ENCODE measurements at places on chromosomes 2 and 18.

DNA sequence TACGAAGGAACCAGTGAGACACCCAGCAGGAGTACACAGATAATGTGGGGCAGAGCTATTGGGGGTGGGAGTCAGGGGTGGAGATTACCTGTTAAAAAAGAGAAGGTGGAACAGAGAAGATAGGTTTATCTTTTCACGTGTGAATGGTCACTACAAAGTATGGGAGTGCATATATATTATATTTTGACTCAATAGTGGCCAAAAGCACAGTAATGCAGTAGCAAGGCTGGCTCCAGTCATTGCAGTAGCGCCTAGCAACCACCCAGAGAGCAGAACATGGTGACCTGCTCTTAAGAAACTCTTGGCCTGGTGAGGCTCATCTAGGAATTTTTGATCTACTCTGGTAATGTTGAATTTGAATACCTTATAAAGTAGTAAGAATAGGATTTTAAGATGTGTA lies 1.0 kb downstream of the IMPACT start:
- DNase-seq = no peak

DNA sequence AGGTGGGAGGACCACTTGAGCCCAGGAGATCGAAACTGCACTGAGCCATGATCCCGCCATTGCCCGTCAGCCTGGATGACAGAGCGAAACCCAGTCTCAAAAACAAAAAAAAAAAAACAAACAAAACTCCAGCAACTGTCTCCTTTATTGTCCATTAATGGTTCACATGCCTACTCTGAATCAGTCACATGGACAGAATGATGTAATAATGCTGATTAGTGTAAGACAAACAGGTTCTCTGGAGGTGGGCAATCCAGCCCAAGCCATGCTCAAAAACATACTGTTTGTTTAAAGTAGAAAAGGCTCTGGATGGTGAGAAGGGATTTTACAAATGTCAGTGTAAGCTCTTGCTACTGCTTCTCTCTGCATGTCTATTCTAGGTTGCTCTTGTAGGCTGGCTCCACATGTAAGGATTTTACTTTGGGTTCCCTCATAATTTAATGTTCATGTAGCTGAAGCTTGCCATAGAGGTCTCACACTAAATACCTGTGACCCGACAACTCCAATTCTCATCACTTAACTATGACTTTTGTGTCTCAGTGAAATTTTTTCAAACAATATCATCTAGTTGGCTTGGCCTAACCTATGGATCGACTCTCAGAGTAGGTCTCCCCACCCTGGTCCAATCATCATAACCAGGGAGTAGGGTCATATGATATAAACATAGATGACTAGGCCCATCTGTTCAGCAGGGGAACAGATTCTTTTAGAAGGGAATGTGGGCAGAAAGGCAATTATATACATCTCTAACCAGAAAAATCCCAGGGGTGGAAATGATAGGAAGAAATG lies 83.9 kb upstream of the SLC39A10 start:
- DNase-seq = no peak

- DNase-seq = no peak
Observed at GRCh38 chr2:46518861-46519260, 39.5 kb downstream of the TMEM247 start.

DNA sequence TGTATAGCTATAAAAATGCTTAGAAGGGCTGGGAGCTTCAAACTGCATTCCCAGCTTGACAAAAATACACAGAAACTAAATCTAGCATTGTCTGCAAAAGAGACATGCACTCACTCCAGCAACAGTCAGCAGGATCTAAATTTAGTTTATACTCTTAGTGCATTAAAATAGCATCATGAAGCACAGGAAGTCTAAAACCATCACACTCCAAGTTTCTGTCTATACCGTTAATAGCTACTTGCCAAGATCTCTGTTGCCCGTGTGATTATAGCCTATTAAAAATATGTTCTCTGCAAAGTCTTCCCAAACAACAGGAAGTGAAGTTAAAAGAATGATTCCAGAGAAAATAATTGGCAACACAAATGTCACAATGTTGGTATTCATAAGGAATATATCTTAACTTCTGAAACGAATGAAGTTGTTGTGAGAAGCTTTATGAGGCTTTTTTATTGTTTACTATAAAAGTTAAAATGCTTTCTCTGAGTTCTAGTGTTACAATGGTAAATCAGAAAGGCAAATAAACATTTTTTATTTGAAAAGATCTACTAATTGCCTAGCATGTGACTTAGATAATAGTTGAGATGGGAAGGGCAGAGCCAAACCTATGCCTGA lies 184.2 kb downstream of the ZNF385B start:
- DNase-seq = no peak

GRCh38 chr2:85981579-85982247 lies 92.9 kb upstream of the ST3GAL5 start:
- DNase-seq = no peak

- no peak for DNase-seq
Observed at GRCh38 chr2:19667536-19667949, 234.2 kb downstream of the TTC32 start.

- DNase-seq = no peak
Observed at GRCh38 chr2:98134172-98135005, 47.4 kb downstream of the VWA3B start.

GRCh38 chr2:5705490-5705889 lies 13.3 kb downstream of the SOX11 start:
- no peak for DNase-seq

- DNase-seq = no peak
Observed at GRCh38 chr2:136986605-136987221, 221.4 kb downstream of the THSD7B start.

DNA sequence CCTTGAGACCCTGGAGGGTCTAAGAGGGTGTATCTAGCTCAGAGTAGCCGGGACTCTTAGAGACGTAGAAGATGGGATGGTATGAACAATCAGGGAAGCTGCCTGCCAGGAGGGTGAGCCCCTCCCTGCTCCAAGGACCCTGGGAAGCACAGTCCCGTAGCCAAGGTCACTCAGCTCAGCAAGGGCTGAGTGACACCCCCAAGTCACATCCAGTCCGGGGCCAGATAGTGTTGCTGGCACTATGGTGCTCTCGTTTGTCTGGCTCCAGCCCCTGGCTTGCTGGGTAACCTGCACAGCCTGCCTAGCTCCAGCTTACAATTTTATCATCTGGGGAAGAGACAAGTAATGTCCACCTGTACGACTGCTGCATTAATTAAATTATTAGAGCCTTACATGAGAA lies 22.3 kb downstream of the REEP1 start:
- DNase-seq = no peak

GRCh38 chr2:94871226-94872087 lies at the start of gene TEKT4:
Gene TEKT4 (plus strand): TSS chr2:94871430. CDS start chr2:94871580, 150 bp downstream.
- DNase-seq = no peak

- no peak for DNase-seq
Observed at GRCh38 chr18:24561369-24561965, 101.0 kb downstream of the HRH4 start.

DNA sequence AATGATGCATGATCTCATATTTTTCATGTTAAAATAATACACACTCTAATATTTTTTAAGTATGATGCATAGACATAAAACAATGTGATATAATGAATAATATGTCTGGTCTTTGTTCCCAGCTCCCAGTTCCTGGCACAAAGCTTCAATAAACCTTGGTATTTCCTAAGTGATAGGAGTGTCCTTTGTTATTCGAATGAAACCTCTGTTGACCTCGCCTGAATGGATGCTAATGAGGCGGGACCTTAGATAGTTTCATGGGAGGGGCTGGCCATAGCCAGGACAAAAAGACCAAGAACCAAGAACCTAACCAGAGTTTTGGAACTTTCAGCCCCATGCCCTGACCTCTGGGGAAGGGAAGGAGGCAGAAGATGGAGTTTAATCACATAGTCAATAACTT lies 257.7 kb upstream of the COPS8 start:
- no peak for DNase-seq

DNA sequence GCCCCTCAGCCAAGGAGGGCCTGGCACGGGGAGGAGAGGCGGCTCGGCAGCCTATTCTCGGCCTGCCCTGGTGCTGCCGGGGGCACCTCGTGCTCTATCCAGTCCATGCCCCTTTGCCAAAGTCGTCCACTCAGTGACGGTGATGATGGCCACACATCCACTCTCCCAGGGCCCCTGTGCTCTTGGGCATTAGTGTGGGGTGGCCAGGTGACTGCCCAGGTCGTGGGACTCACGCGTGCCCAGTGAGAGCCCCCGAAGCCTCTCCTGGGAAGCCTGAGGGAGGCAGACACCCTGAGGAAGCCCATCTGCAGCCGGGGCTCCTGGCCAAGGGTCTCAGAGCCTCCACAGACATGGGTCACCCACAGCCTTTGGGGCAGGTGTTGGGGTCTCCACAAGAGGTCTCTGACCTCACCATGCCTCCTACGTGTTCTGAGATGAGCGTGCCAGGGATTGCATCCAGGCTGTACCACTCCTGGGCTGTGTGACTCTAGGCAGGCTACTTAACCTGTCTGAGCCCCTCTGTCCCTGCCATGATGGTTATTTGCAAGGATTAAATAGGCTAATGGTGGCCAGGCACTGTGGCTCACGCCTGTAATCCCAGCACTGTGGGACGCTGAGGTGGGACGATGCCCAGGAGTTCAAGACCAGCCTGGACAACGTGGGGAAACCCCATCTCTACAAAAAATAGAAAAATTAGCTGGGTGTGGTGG lies 12.9 kb downstream of the RAMP1 start:
- DNase-seq = no peak

DNA sequence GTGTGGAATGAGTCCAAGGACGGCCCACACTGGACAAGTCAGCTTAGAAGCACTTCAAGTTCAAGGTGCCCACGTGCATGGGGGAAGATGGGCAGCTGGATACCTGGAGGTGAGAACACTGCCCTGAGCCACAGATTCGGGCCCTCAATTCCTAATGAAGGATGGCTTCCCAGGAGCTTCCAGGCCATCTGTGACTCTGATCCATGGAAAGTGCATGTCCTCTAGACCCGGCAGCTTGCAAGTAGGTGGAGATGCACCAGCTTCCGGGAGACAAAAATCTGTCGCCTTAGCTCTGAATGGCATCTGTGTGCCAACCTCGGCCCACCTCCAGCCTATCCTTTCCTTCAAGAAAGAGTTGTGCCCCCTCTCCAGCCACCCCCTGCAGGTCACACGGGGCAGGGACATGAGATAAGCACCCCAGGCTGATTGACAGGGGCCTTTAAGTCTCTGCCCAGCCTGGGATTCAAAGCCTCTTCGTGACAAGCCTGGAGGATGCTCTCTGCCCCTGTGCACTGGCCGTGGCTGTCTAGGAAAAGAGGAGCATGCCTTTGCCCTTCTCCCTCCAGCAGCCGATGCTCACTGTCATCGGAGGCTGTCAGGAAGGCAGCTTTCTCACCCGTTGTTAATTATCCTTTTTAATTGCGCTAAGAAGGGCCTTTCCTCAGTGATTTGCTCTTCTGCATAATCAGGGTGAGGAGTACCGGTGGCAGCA lies 65.5 kb downstream of the BIN1 start:
- no peak for DNase-seq

DNA sequence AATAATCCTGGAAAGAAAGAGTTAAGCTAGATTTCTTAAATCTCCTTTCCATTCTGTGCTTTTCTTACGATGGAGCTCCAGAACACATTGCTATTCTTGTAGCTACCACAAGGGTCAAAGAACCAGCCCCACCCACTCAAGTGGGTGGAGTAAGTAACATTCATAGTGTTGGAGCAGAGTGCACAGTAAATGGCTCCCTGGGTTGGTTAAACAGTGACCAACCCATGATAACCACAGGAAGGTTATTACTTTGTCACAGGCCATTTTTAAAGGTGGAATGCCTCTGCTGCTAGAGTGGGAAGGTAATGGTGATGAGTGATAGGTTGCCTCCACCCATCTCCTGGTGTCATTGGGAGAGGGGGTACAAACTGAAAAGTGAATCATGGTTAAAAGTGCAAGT lies 13.9 kb downstream of the ARPC2 start:
- DNase-seq = no peak

DNA sequence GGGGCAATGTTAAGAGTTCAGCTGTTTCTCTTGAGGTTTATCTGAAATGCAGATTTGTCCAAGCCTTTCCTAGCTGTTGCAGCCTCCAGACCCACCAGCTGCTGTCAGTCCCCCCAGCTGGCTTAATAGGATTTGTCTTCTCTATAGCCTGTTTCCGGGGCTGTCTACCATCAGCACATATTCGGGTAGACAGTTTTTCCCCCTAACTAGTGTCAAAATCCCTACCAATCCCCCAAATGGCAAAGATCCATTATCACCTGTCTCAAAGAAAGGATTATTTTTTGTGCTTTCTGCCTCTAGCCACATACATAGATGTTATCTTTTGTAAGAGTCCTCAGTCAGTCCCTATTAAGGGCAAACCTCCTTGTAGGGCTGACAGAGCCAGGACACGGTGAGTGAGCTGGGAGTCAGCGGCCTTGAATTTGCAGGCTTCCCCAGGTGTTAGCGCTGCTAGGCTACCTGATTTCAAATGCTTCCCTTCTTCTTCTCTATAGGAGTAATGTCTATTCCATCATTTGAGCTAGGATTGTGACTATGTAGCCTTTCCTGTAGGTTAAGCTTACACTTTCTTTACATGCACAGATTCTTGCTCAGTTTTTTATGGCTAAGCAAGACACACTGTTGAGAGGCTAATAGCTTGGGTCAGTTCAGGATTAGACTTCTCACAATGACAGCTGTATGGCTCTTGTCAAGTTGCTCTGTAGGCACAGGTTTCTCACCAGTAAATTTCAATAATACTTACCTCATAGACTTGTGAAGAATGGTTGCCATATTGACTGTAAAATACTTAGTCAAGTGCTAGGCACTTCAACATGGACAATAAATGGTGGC lies 171.1 kb upstream of the UNC80 start:
- no peak for DNase-seq

All from amniotic stem cell (primary cell).